Small intestine (tissue), 16 donors: ENCODE measurements at places on chromosomes 4 and X. TPM values are rescaled to one million over a fixed set of nuclear protein-coding genes. Genes with fewer than 3 reads are reported as not detected.

Gene CLGN
- 0.88 TPM for polyA plus RNA-seq

Gene PAGE4
- not detected for polyA plus RNA-seq

Gene CXCL3
- polyA plus RNA-seq: 4.9 TPM

Gene MAGED4
- 0.22 TPM for polyA plus RNA-seq

Gene RAB33A
- polyA plus RNA-seq: 1.1 TPM

Gene TASL
- polyA plus RNA-seq: 0.49 TPM

Gene ELOVL6
- 2.9 TPM for polyA plus RNA-seq

Gene PALLD
- 42.9 TPM for polyA plus RNA-seq

Gene MTMR8
- polyA plus RNA-seq: 1.4 TPM

Gene OTUD6A
- polyA plus RNA-seq: not detected

Gene CSAG3
- polyA plus RNA-seq: not detected
